ENCODE measurements at places on chromosomes 16 and 17. TPM values are rescaled to one million over a fixed set of nuclear protein-coding genes. Genes with fewer than 3 reads are reported as not detected.

The ARHGDIG gene
- total RNA-seq = 4.8 TPM

The CD300A gene
- total RNA-seq = 1.00 TPM

The HAP1 gene
- not detected for total RNA-seq

The NPIPB13 gene
- not detected for total RNA-seq

The ZNF768 gene
- total RNA-seq = 43.9 TPM

The CPHXL2 gene
- total RNA-seq = not detected

The FBXW10 gene
- not detected for total RNA-seq

The GLIS2 gene
- 11.5 TPM for total RNA-seq

The TTLL6 gene
- not detected for total RNA-seq

The PLD6 gene
- total RNA-seq = 9.9 TPM

The FAM83G gene
- 1.1 TPM for total RNA-seq

The CCL4L2 gene
- total RNA-seq = 17.1 TPM

The CCL15 gene
- total RNA-seq = not detected

DNA sequence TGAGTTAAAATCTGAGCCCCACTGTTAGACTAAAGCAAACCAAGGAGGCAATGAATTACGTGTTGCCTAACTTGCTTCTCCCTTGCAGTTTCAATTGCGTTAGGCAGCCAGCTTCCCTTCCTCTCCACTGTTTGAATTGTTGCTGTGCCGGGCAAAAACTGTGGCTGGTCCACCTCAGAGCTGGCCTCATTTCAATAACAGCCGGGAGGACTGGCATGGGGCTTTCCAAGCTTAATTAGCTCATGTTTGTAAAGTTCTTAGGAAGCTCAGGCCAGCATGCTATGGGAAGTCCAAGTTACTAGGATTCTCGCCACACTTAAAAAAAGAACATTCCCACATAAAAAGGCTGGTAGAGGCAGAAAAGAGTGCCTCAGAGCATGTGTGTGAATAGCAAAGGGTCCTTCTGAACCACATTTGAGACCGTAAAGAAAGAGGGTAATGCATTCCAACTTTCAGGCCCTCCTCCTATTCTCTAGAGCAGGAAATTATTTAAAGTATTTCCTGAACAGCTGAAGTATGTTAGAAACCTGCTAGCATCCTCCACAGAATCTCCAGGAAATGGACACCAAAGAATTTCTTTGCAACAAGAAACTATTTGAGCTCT lies 79.0 kb upstream of the SMURF2 start:
- DNase-seq = peak; percentile 30

DNA sequence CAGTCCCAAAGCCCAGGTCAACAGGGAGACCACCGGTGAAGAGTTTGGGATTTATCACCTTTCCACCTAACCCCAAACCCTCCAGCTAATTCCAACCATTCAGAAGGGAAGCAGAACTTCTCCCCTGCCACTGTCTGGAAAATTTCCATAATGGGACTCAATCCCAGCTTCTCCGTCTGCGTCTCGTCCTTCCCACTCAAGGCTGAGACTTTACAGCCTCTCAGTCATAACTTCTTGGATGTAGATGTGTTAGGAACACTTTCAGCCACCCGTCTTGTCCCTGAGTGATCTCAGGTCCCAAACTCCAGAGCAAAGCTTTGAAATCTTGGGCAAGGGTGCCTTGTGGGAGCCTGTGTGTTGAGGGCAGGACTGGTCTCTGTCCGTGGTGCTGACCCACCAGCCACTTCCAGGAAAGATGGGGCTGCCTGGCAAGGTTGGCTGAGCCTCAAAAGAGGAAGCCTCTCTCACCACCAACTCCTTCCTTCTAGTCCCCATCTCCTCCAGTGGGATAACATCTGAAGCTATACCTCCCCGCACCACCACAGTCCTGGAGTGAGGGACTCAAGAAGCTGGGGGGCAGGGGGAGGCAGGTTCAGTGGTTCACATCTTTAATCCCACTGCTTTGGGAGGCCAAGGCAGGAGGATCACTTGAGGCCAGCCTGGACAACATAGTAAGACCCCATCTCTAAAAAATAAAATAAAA lies 9.3 kb downstream of the GAS2L2 start:
- DNase-seq = no peak

GRCh38 chr17:47992216-47992615 lies 21.3 kb downstream of the CDK5RAP3 start:
- no peak for DNase-seq

DNA sequence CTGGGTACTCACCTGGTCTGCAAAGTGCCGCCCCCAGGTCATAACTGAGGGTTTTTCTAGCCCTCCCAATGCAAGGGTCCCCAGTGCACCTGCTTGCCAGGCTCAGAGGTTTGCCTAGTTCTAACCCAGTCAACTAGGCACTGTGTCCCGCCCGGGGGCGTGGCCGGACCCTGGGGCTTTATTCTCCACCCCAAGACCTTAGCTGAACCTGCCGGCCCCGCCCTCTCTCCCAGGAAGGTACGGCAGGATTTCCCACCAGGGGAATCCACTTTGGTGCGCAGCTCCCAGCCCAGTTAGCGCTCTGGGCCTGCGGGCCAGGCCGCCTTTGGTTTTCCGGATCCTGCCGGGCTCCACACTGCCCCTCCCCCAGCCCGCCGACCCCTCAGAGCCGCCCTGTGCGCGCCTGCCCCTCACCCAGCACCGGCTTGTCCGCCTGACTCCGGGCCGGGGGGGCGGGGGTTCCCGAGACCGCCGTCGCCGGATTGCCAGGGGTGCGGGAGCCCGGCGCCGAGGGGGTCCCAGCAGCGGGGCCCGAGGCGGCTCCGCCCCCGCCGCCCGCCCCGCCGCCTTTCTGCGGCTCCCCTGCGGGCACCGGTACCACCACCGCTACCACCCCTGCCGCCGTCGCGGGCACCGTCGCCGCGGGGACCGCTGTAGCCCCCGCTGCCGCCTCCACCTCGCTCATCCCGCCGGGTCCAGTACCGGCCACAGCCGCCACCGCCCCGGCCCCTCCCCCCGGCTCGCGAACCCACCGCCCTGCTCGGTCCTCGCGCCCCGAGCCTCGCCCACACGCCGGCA lies 424 bp downstream of the YBX2 start:
- DNase-seq = no peak

- DNase-seq = no peak
Observed at GRCh38 chr16:58329135-58329534, 34.3 kb upstream of the PRSS54 start.

DNA sequence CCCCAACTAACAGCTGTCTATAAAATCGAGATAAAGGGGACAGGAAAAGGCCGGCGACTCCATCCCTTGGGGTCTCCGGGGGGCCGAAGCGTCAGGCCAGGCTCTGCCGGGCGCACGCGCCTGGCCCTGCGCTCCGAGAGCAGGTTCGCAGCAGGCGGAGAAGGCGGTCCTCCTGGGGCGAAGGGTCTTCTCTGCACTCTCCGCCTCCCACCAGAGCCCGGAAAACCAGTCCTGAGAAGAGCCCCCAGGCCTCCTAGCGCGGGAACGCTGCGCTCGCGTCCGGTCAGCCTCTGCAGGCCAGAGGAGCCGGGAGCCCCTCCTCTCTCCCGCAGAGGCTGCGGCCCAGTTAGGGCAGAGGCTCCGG lies 5.1 kb downstream of the FOXF1 start:
- DNase-seq = no peak

DNA sequence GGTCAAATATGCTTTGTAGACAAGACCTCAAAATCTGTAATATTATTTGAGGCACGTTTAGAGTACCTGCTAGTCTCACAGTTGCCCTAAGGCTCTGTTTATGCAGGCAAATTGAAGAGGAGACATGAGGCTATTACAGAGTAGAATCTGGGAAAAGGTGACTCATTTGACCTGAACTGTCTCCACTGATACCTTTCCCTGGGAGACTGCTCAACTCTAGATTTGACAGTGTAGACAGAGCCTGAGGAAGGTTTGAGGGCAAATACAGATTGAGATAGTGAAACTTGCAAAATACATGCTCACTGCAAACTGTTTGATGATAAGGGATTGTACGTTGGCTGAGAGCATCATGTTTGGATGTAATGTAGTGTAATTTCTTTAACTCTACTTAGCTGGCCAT lies 1266.6 kb upstream of the CDH8 start:
- no peak for DNase-seq

GRCh38 chr17:49850772-49851386 lies 3.0 kb upstream of the TAC4 start:
- no peak for DNase-seq

DNA sequence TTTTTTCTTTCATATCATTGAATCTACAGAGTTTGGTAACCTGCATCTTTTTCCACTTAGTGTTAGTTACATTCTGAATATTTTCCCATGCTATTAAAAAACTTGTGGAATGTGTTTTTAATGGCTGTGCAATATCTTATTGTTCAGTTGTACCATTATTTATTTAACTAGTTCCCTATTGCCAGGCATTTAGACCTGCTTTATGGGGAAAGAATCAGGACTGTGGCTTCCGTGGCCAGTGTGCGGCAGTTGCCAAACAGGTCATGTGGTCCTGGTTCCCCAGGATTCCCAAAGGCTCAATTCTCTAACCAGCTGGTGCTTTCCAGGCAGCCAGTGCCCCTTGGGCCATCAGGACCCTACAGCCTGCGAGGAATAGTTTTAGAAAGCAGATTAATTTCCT lies 30.8 kb downstream of the NDEL1 start:
- no peak for DNase-seq

DNA sequence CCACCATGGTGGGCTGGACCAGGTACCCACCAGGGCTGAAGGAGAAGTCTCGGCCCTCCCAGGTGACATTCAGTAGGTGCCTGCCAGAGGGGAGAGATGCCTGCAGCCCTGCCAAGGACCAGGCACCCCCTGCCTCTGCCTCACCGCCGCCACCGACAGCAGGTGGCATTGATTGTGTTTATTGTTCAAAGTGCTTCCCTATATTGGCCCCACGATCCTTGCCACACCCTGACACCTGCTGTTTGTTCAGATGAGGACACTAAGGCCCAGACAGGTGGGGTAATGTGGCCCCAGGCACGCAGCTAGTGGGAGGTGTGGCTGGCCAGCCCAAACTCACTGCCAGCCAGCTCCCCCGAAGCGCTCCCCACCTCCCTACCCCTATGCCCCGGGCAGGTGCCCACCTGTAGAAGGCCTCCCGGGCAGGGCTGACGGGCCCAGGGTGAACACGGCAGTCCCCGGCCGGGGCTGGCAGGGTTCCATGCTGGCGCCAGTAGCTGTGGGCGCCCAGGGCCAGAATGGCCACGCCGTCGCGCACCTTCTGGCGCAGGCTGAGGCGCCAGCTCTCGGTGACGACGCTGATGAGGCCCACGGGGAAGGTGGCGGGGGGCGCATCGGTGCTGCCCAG lies 8.0 kb downstream of the GRIN2C start:
- no peak for DNase-seq

- DNase-seq = peak; percentile 28
Observed at GRCh38 chr17:65294181-65294719, 157.1 kb downstream of the RGS9 start.

- peak; percentile 67 for DNase-seq
Observed at GRCh38 chr16:4506450-4506849, 30.3 kb downstream of the HMOX2 start.

GRCh38 chr17:41018541-41018940 lies 8.5 kb downstream of the KRTAP1-5 start:
- DNase-seq = no peak

DNA sequence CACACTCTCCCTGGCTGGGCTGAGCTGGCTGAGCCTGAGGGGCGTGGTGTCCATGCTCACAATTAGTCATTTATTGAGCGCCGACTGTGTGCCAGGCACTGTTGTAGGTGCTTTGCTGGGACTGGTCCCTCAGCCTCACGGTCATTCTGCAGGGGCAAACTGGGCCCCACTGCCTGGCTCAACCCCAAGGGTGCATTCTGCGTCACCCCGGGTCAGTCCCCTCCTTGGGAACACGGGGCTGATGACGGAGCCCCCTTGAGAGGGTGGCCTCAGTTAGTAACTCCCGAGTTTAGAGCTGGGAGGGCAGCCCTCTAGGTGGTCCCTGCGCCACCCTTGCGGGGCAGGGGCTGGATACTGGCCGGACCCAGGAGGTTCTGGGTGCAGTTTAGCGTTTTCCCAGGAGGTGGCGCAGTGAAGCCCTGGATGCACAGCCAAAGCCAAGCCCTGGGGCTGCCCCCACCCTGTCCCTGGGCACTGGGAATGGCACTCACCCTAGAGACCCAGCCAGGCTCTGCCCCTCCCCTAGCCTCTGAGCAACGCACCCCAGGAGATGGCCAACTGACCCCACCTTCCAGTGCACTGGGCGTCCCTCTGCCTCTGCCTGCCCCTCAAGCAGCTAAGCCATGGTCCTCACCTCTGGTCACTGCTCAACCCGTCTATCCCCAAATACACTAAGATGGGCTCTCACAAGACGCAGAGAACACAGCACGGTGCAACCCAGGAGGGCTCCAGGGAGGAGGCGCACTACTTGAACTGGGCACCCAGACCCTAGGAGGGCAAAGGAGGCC lies 243.2 kb upstream of the GSE1 start:
- DNase-seq = peak; percentile 32

GRCh38 chr17:20206591-20206990 lies 197.4 kb downstream of the SPECC1 start:
- DNase-seq = no peak

- no peak for DNase-seq
Observed at GRCh38 chr17:73634629-73635028, 9.6 kb downstream of the SDK2 start.

DNA sequence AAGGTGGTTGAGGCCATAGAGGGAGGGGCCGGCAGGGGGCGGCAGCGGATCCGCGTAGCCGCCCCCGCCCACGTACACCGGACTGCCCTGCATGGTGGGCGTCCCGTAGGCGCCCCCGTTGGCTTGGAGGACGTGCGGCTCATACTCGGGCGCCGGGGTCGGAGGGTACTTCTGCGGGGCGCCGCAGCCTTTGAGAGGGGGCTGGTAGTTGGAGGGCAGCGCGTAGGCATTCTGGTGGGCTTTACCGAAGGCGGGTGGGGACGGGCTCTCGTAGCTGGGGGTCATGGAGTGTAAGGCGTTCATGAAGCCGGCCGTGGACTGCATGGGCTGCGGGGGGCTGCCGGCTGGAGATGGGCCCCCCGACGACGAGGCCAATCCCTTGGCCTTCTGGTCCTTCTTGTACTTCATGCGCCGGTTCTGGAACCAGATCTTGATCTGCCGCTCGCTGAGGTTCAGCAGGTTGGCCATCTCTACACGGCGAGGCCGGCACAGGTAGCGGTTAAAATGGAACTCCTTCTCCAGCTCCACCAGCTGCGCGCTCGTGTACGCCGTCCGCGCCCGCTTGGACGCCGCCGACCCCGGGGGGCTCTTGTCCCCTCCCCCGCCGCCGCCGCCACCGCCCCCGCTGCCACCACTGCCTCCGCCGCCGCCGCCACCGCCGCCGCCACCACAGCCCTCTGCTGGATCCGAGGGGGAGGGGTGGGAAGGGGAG lies 5.7 kb upstream of the HOXB2 start:
- no peak for DNase-seq

GRCh38 chr17:74738051-74738996 lies 1.3 kb downstream of the RAB37 start:
- no peak for DNase-seq

All from heart right ventricle (tissue), 16 donors.